A549 treated with AZD2906 at 1 μM for 4 hours (cell line): ENCODE measurements at places on chromosomes 1 and 21. TPM values are rescaled to one million over a fixed set of nuclear protein-coding genes. Genes with fewer than 3 reads are reported as not detected.

The MPZL1 gene
- total RNA-seq: 101 to 114 TPM (median 107 TPM) in 5 replicates

The LCE3E gene
- total RNA-seq: 0.12 to 0.24 TPM (median 0.20 TPM) in 4 of 5 replicates, not detected in the other

The ALPL gene
- total RNA-seq: 0.41 to 0.67 TPM (median 0.51 TPM) in 5 replicates

The OR2T2 gene
- not detected in 5 replicates for total RNA-seq

The OR6K3 gene
- total RNA-seq: not detected in 5 replicates

The AADACL3 gene
- not detected in 5 replicates for total RNA-seq

The RNU1-1 gene
- 4.0 to 44.9 TPM (median 4.2 TPM) in 4 of 5 replicates, not detected in the other for total RNA-seq

The LRRN2 gene
- total RNA-seq: 11.3 to 13.5 TPM (median 11.7 TPM) in 5 replicates
